ENCODE measurements at places on chromosomes 7 and 10.

- DNase-seq, result no peak
These were observed 7.7 kb downstream of the CPVL start for GRCh38 chr7:29138588-29138987.

DNA sequence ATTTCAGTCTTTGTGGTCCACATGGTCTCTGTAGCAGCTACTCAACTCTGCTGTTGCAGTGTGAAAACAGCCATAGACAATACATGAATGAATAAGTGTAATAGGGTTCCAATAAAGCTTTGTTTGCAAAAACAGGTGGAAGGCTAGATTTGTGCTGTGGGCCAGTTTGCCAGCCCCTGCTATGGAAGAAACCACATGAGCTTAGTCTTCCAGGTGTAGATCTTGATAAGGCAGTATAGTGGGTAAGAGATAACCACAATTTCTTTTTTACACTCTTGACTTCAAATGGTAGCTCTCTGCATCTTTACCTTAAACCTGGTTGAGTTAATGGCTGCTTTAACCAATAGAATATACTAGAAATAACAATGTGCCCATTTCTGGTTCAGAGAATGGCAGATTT is 135.0 kb upstream of the PALS2 start:
- no peak for DNase-seq

GRCh38 chr10:32150532-32151101 is 94.4 kb upstream of the KIF5B start:
- no peak for DNase-seq

- DNase-seq, result no peak
These were observed 30.1 kb downstream of the CAV1 start for GRCh38 chr7:116554911-116555310.

GRCh38 chr10:13091801-13092200 is 8.2 kb upstream of the OPTN start:
- DNase-seq, result no peak

DNA sequence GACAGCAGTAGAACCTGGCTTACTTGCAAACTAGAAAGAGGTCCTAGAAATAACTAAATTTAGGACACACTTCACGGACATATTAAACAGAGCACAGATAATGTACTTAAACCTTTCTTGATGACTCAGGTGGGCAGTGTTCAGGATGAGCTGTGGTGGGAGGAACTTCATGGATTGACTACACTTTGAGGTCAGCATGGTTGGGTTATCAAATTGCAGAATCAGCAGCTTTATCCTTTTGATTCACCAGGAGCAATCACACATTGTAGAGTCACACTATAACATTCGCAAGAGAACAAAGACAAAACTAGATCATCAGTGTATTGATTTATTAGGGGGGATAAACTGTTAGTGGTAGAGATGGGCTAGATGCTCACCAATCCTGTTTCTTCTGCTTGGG is 38.6 kb upstream of the AGK start:
- DNase-seq, result no peak

All from mucosa of gallbladder (tissue), 1 donor.